ENCODE measurements at places on chromosomes 1 and 21. TPM values are rescaled to one million over a fixed set of nuclear protein-coding genes. Genes with fewer than 3 reads are reported as not detected.

DNA sequence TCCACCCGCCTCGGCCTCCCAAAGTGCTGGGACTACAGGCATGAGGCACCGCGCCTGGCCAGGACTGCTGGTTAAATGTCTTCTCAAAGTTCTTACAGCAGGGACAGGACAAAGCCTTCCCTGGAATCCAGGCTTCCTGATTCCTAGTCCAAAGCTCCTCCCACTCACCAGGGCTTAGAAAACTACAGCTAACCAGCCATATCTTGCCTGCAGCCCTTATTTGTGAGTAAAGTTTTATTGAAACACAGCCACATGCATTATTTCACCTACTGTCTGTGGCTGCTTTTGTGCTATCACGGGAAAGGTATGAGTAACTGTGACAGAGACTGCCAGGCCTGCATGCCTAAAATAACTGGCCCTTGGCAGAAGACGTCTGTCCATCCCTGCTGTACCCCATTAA is 24.4 kb downstream of the TMCO4 start:
- no peak overlapping the region for H3K4me3 ChIP-seq
- no peak overlapping the region for H3K27ac ChIP-seq
- H3K27me3 ChIP-seq: no peaks in the 10 kb centered on the region
- H3K36me3 ChIP-seq: peaks cover 8% of the 10 kb centered on the region

DNAJC28 gene
- total RNA-seq: 2.3 TPM

DNA sequence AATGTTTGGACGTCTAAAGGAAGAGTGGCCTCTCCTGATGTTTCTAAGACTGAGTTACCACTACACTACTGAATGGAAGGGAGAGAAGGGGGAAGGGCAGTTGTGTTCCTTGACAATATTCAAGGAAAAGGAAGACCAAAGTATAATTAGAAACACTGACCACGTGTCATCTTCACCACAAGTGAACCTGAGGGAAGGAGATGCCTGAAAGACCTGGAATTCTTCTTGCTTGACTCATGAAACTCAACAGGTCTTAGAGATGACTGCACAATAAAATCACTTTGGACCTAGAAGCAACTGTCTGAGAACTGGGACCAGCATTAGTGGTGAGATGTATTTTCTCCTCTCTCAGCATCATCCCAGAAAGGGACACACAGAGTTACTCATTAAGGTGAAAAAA is 56.7 kb downstream of the PTPN14 start:
- H3K36me3 ChIP-seq: peaks cover 2% of the 10 kb centered on the region
- H3K27me3 ChIP-seq: no peaks in the 10 kb centered on the region
- no peak overlapping the region for H3K4me3 ChIP-seq
- DNase-seq: peak; percentile 88

- no peak overlapping the region for H3K27ac ChIP-seq
- no peaks in the 10 kb centered on the region for H3K27me3 ChIP-seq
- no peak for DNase-seq
- H3K4me3 ChIP-seq: no peak overlapping the region
- H3K4me1 ChIP-seq: no peaks in the 10 kb centered on the region
- H3K36me3 ChIP-seq: no peaks in the 10 kb centered on the region
These were observed 244.4 kb downstream of the CHRM3 start for GRCh38 chr1:239630767-239631166.

DNA sequence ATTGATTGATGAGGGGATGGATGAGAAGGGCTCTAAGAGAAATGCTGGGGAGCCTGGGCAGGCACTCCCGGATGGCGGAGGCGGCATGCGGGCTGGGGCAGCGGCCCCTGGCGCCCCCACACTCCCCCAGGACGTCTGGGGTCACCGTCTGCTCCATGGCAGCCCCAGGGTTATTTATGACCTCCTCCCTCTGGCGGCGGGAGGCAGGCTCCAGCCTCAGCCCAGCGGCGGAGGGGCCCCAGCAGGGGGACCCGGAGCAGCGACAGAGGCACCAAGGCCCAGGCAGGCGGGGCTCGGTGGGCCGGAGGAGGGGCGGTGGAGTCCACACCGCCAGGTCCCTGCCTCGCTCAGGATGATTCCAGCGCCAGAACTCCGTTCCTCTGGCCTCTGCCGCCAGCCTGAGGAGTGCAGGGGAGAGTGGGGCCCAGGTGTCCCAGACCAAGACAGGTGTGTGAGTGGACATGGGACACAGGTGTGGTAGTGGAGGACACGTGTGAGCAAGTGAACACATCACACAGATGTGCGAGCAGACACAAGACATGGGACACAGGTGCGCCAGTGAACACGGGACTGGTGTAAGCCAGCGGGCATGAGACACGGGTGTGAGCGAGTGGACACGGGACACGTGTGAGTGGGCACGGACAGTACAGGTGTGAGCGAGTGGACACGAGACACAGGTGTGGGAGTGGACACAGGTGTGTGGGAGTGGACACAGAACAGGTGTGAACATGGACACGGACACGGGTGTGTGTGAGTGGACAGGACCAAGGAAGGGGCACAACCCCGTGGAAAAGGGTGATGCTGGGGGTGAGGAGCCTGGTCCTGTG is 2.5 kb upstream of the SAMD11 start:
- no peaks in the 10 kb centered on the region for H3K36me3 ChIP-seq
- H3K27me3 ChIP-seq: peaks cover 43% of the 10 kb centered on the region
- peak; percentile 79 for DNase-seq
- no peak overlapping the region for H3K27ac ChIP-seq
- H3K4me1 ChIP-seq: peaks cover 7% of the 10 kb centered on the region

GRCh38 chr1:53600561-53600960 is 138.4 kb downstream of the GLIS1 start:
- no peaks in the 10 kb centered on the region for H3K36me3 ChIP-seq
- no peaks in the 10 kb centered on the region for H3K27me3 ChIP-seq
- DNase-seq: no peak

GRCh38 chr1:85615586-85616363 is 35.2 kb downstream of the CCN1 start:
- H3K4me1 ChIP-seq: peaks cover 21% of the 10 kb centered on the region
- peak; percentile 27 for DNase-seq
- H3K36me3 ChIP-seq: no peaks in the 10 kb centered on the region
- no peak overlapping the region for H3K27ac ChIP-seq

SLC44A5 gene
- total RNA-seq: under 0.01 TPM

- H3K27me3 ChIP-seq: no peaks in the 10 kb centered on the region
- H3K4me1 ChIP-seq: no peaks in the 10 kb centered on the region
- H3K27ac ChIP-seq: no peak overlapping the region
- DNase-seq: peak; percentile 52
These were observed 67.6 kb downstream of the MAP3K21 start for GRCh38 chr1:233394860-233395717.

DNA sequence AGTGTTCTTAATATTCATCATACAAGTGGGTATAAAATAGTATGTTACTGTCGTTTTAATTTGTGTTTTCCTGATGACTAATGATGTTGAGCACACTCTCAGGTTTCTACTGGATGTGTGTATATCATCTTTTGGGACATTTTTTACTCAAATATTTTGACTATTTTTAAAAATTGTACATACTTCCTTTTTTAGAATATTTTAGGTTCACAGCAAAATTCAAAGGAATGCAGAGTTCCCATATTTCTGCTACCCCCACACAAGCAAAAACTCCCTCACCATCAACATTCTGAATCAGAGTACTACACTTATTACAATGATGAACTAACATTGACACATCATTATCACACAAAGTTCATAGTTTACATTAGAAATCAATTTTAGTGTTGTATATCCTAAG is 114.5 kb downstream of the DPYD start:
- H3K4me3 ChIP-seq: no peak overlapping the region
- no peaks in the 10 kb centered on the region for H3K36me3 ChIP-seq
- DNase-seq: no peak
- H3K27ac ChIP-seq: no peak overlapping the region

GRCh38 chr1:89802841-89803240 is 18.0 kb upstream of the LRRC8D start:
- H3K36me3 ChIP-seq: no peaks in the 10 kb centered on the region
- H3K4me1 ChIP-seq: no peaks in the 10 kb centered on the region
- no peak overlapping the region for H3K4me3 ChIP-seq
- no peak overlapping the region for H3K27ac ChIP-seq
- no peaks in the 10 kb centered on the region for H3K27me3 ChIP-seq

DNA sequence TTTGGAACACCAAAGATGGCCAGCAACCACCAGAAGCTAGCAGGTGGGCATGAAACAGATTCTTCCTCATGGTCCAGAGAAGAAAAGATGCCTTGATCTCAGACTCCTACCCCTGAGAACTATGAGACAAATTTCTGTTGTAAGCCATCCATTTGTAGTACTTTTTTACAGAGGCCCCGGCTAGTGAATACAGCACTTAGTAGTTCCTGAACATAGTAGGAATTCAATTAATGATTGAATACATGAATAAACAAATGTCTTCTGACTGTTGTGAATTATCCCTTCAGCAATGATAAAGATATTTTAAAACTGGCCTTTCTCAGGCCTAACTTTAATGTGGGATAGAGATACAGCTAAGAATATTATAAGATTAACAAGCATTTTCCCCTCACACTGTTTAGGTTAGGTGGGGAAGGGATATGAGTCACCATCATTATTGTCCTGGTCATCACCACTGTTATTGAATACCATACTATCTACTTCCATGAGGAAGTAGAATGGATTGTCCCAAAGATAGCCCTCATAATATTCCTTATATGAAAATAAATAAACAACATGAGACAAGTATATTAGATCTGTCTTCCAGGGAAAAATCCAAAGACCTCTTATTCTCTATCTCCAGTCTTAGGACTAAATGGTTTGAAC is 51.4 kb downstream of the ADCY10 start:
- H3K4me3 ChIP-seq: no peak overlapping the region
- no peak overlapping the region for H3K27ac ChIP-seq
- DNase-seq: peak; percentile 55
- no peaks in the 10 kb centered on the region for H3K36me3 ChIP-seq

DNA sequence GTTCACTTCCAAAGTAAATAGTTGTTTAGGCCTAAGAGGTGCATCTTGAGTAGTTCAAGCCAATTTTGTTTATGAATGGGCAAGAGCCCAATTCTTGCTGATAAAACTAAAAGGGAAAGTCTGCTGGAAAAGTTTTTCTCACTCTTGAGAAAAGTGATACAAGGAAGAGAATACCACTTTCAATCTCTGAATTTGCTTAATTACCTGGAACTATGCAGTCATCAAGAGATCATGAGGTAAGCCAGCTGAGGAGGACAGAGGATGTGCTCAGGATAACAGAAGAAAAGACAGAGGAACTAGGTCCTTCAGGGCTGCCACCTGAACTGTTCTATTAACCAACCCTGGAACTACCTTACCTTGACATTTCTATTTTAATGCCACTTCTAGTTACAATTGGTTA is 42.2 kb downstream of the ILDR2 start:
- no peak overlapping the region for H3K4me3 ChIP-seq
- H3K36me3 ChIP-seq: no peaks in the 10 kb centered on the region
- DNase-seq: no peak
- no peaks in the 10 kb centered on the region for H3K4me1 ChIP-seq

DNA sequence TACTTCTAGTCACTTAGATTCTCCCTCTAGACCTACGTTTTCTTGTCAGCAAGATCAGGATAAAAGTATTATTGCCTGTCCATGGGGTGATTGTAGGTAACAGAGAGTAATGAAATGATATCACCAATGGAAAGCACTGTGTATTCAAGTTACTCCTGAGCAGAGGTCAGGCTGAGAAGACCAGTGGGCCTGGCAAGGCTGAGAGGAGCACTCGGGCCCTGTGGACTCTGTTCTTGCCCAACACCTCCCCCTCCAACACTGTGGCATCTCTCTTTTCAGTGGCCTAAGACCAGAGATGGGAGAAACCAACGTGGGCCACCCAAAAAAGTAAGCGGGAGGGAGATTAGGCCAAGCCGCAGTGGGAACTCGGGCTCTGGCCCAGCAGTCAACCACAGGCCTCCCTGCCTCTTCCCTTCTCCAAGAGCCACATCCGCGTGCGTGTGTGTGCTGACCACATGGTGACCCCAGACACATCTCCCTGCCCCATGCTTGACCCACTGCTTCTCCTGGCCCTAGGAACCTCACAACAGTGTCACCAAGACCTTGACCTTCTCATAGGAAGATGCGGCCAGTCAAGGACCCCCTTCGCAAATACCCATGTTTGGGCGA is 12.3 kb downstream of the RORC start:
- H3K4me3 ChIP-seq: no peak overlapping the region
- H3K27ac ChIP-seq: no peak overlapping the region
- H3K27me3 ChIP-seq: peaks cover 17% of the 10 kb centered on the region
- no peaks in the 10 kb centered on the region for H3K36me3 ChIP-seq
- no peak for DNase-seq

DNA sequence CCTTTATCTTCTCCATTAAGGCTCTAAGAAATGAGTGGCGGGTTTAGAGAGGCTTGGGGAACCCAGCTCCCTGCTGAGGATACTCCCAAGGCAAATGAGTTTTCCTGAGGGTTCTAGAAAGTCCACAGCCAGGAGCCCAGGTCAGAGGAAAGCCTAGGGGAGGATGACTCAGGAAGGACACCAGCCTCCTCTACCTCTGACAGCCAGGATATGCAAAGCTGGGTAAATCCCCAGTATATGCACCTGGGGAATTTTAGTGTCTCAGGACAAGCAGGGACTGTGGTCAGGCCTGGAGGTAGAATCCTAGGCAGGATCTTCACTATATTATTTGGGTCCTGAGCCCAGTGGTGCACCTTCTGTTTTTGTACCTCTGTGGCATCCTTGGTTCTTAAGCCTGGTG is 23.5 kb upstream of the WNT4 start:
- no peaks in the 10 kb centered on the region for H3K36me3 ChIP-seq
- no peak overlapping the region for H3K27ac ChIP-seq
- H3K27me3 ChIP-seq: no peaks in the 10 kb centered on the region
- DNase-seq: no peak
- H3K4me3 ChIP-seq: no peak overlapping the region

C4BPA gene
- not detected for total RNA-seq

DNA sequence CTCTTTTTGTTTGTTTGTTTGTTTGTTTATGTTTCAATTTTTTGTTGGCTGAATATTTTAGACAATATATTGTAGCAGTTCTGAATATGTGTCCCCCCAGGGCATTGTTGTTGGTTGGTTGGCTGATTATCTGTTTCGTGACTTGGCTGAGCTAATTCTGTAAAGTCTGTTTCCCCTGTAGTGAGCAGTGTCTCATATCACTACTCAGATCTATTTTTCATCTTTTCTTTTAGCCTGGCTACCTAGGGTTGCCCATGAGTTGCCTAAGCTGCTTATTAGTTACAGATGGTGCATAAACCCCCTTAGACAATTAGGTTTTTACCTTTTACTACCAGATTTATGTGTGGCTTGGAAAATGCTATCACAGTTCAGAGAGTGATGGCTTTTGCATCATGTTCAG is 32.3 kb downstream of the CFAP57 start:
- H3K4me1 ChIP-seq: peaks cover 24% of the 10 kb centered on the region
- H3K36me3 ChIP-seq: no peaks in the 10 kb centered on the region
- no peaks in the 10 kb centered on the region for H3K27me3 ChIP-seq
- H3K27ac ChIP-seq: no peak overlapping the region
- no peak for DNase-seq

S100A14 gene
- total RNA-seq: 0.33 TPM

GRCh38 chr1:193677874-193678273 is 491.5 kb upstream of the B3GALT2 start:
- no peaks in the 10 kb centered on the region for H3K36me3 ChIP-seq
- H3K4me3 ChIP-seq: no peak overlapping the region
- H3K4me1 ChIP-seq: no peaks in the 10 kb centered on the region
- H3K27me3 ChIP-seq: no peaks in the 10 kb centered on the region
- no peak overlapping the region for H3K27ac ChIP-seq
- no peak for DNase-seq
